ENCODE measurements at places on chromosomes 2 and 18.

GRCh38 chr2:128622371-128622770 lies 303.7 kb upstream of the HS6ST1 start:
- DNase-seq, result no peak

DNA sequence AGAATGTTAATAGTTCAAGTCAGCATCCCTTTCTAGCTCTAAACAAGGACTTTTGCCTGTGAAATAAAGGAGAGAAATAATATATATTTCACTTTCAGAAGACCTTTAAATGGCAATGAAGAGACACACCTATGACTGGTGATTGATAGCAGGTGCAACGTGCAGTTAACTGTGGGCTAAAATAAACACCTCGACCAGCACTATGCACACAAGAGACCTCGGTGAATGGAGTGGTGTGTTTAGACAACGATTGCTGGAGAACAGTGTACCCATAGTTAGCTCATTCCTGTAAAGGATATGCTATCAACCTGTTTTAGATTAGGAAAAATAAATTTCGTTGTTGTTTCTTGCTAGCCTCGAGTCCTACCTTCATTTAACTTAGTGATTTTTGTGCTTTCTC lies 143.4 kb downstream of the NR4A2 start:
- DNase-seq, result no peak

DNA sequence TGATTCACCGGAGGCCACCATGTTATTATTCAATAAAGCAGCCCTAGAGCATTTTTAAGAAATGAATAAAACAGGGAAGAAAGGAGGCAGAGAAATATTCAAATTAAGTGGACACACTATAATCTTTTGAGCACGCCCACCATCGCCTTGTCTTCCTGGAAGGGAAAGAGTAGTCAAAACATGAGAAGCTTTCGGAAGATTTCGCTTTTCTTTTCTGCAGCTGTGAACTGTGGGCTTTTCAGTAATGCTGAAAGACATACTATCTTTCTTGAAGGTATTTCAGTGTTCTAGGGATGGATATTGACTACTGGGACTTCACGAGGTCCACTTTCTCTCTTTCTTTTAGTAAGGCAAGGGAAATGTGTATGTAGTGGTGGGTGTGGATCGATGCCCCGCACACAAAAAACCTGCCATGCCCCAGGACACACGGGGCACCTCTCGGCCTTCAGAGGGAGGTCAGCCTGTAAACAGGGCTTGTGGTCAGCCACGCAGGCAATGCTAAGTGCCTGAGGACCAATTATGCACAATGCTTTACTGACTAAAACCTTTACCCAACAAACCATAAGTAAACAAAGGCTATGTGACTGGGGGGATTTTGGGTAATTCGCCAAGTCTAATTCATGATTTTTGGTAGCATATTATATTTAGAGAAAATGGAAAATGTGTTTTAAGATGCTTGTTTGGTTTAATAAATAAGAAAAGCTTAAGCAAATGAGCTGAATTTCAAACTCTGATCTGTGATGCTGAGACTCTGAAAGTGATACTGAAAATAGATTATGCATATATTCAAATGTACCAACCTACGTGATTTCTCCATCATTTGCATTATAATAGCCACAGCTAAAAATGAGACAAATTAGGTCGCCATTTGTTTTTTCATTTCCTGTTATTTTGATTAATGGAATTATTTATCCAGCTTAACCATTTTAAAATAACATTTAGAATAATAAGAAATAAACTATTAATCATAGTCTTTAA lies 130.5 kb downstream of the ZNF516 start:
- DNase-seq, result no peak

GRCh38 chr2:171430516-171431410 lies 3.0 kb downstream of the METTL8 start:
- DNase-seq, result no peak

DNA sequence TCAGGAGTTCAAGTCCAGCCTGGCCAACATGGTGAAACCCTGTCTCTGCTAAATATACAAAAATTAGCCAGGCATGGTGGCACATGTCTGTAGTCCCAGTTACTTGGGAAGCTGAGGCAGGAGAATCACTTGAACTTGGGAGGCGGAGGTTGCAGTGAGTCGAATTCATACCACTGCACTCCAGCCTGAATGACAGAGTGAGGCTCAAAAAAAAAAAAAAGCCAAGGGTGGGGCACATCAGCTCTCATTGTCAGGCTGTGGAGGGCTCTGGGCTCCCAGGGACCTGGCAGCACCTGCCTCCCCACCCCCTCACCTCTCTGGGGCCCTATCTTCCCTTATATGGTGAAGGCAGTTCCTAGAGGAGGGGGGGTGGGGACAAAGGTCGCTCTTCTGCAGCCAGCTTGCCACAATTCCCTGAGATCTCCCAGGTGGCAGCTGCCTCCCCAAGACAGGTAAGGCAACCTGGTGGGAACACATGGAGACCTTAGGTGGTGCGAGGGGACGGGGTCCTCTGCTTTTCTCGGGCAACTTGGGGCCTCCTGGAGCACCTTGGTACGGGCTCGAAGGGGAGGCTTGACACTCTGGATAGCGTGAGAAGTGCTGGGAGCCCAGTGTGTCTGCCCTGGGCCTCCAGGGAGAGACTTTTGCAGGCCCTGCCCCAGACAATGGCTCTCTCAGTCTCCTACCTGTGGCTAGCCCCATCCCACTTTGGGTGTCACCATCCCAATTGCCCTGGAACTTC lies at the start of gene VIL1:
Gene VIL1 (plus strand): TSS at position 407 of the 742 bp plus-strand sequence. CDS start 4,656 bp downstream, outside the sequence.
- no peak for DNase-seq

GRCh38 chr18:75827751-75828287 lies 400.3 kb upstream of the SMIM21 start:
- no peak for DNase-seq

DNA sequence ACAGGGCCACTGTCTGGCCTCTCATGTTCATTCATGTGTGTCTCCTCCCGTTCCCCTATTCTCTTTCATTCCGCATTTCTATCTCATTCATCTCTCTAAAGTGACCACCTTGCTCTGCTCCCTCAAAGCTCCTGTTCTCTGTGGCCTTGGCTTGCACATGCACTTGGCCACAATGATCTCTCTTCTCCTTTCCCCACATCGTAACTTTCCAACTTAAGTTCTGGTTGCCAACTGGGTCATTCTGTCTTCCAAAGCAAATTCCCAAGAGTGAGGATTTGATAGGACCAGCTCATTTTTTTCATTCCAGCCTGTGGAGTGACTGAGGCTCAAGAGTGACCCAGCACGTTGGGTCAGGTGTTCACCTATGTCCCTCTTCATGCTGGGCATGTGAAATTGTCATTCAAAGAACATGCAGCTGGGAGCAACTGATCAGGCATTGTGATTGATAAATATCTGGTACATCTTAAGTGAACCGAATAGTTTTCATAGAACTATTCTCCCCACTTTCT lies 14.3 kb upstream of the ITGA6 start:
- DNase-seq, result no peak

GRCh38 chr2:43265001-43265400 lies 38.6 kb upstream of the ZFP36L2 start:
- DNase-seq, result no peak

DNA sequence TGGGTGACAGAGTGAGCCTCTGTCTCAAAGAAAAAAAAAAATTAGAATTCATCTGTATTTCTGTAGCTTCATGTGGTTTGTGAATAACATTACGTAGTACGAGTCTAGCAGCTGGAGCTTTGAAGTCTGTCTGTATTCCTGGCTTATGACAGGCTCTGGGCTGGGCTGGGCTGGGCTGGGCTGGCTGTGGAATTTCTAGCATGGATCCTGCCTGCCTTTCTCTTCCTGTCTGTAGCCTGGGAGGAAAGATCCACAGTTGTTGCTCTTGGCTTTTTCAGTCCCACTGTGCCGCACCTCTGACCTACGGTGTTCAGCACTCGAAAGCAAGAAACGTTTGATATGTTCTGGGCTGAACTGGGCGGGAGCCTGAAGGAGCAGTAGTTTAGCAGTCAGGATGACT lies 55.4 kb downstream of the BOLA3 start:
- DNase-seq, result no peak

GRCh38 chr2:231199219-231199618 lies 788 bp downstream of the ARMC9 start:
- no peak for DNase-seq

DNA sequence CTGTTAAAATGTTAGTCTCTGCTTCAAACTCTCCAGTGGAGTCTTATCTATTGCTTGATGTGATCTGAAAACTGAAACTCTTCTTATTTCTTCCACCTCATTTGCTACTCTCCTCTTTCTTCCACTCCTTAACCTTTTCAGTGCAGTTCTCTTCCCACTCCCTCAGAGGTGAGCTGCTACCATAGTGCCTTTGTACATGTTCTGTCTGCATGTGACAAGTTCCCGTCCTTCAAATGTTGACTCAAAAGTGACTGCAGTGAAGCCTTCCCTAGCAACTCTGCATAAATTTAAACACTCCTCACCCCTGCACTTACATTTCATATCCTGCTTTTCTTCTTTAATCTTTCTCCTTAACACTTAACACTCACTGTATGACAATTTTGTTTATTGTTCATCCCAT lies 12.1 kb downstream of the SGO2 start:
- no peak for DNase-seq

GRCh38 chr2:45575881-45576280 lies 35.2 kb downstream of the SRBD1 start:
- no peak for DNase-seq

DNA sequence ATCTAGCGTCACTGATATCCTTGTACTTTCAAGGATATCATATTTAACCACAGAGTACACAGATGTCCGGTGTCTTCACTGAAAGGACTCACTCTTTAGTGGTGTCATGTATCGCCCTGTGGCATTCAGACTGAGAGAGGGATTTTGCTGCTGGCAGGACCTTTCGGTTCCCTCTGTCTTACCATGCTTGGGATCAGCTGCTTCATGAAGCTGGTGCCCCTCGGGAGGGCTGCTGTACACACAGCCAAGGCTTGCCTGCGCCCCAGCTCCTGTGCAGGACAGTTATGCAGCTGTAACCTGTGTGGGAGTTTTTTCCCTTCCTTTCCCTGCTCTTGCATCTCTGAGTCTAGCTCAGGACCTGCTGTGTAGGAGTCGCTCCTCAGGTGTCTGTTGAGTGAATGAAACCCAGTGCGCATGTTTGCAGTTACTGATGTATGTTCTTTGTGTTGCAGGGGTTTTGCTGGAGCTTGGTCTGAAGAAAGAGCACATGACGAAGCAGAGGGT lies 64.4 kb downstream of the GREB1 start:
- DNase-seq, result no peak

GRCh38 chr2:37867166-37867565 lies 57.9 kb upstream of the RMDN2 start:
- DNase-seq, result no peak

DNA sequence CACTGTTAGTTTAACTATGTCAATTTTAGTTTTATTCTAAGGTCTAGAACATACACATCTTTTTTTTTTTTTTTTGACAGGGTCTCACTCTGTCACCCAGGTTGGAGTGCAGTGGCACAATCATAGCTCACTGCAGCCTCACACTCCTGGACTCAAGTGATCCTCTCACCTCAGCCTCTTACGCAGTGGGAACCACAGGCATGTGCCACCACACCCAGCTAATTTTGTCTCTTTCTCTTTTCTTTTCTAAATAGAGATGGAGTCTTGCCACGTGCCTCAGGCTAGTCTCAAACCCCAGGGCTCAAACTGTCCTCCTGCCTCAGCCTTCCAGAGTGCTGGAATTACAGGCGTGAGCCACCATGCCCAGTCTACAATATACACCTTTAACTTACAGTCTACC lies 69.5 kb upstream of the CHRNA1 start:
- no peak for DNase-seq

- no peak for DNase-seq
Measured at GRCh38 chr2:95346231-95346737, 49.1 kb downstream of the KCNIP3 start.

DNA sequence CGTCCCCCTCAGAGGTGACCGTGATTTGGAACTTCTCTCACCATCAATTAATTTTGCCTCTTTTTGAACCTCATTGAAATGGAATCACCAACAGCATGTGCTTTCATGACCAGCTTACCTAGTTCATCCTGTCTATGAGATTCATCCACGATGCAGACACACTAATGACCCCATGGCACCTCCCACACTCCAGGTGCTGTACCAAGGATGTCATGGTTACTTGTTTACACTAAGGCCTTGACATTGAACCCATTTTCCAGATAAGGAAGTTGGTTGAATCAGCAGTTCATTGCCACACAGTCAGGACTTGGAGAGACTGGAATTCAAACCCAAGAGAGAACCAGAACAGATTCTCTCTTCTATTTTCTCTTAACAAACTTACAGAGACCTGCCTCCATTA lies 139.0 kb downstream of the ZFP36L2 start:
- no peak for DNase-seq
